OCI-LY7 (cell line): ENCODE measurements at places on chromosomes 6 and 20.

DNA sequence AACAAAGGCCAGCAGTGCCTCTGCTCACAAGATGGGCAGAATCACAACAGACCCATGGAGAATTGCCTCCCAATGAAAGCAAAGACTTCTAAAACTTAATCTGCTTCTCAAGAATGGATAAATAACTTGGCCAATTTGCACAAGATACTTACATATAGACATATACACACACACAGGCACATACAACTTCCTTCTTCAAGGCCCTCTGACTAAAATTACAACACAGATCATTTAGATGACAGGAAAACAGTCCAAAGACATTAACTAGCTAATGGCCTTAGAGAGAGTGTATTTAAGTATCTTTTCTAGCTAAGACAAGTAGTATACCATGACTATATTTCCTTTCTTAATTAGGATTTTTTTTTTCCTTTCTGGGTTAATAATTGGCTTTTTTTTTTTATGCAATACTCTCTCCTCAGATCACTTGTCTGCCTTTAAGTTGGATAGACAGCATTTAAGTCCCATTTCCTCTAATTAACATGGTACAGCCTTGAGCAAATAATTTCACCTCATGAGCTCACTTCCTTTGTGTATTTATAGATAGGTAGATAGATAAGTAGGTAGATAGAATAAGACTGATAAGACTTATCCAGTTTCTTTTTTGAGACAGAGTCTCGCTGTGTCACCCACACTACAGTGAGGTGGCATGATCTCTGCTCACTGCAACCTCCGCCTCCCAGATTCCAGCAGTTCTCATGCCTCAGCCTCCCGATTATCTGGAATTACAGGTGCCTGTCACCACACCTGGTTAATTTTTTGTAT, 70.0 kb downstream of the NRSN1 start:
- DNase-seq, result no peak

- DNase-seq, result peak; percentile 4
Measured at GRCh38 chr6:56370561-56371211, 123.3 kb upstream of the COL21A1 start.

DNA sequence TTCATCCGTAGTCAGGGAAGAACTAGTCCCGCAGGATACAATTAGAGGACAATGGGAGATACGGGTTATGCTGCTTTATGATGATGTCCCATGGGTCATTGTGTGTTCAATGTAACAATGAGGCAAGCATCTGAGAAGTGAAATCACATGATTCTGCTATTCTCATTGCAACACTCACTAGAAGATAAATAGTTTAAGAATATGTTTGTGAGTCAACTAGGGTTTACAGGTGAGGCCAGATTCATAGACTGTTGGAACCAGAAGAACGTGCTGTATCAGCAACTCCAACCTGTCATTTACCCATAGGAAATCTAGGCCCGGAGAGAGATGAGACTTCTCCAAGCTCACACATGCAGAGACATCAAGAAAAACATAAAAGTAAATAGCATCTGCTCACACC, 80.8 kb downstream of the SCML4 start:
- no peak for DNase-seq

- no peak for DNase-seq
Measured at GRCh38 chr20:57013741-57014140, 252.7 kb downstream of the BMP7 start.

DNA sequence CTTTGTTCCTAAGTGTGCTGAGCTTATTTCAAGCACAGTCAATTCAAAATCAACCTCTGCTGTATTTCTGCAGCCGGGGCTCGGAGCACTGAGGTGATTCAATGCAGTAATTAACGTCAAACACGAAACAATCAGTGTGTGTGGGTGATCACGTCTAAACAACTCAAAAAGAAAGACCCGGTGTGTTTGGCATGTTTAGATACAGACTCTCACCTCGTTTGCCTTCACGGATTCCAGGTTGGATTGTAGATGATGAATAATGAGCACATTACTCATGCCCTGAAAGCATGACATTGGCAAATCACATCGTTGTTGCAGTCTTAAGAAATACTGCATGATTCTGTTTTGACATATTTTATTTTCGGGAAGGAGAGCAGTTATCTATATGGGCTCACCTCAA, 231.0 kb downstream of the QKI start:
- DNase-seq, result no peak

- DNase-seq, result no peak
Measured at GRCh38 chr6:124200661-124201060, 397.0 kb downstream of the NKAIN2 start.

GRCh38 chr6:53461041-53461656, 83.8 kb downstream of the GCLC start:
- DNase-seq, result no peak

- no peak for DNase-seq
Measured at GRCh38 chr6:142695016-142695415, 250.0 kb downstream of the HIVEP2 start.

- DNase-seq, result no peak
Measured at GRCh38 chr20:59831916-59832270, 101.5 kb downstream of the SYCP2 start.
